HS-27A (cell line): ENCODE measurements at places on chromosomes 4 and X.

DNA sequence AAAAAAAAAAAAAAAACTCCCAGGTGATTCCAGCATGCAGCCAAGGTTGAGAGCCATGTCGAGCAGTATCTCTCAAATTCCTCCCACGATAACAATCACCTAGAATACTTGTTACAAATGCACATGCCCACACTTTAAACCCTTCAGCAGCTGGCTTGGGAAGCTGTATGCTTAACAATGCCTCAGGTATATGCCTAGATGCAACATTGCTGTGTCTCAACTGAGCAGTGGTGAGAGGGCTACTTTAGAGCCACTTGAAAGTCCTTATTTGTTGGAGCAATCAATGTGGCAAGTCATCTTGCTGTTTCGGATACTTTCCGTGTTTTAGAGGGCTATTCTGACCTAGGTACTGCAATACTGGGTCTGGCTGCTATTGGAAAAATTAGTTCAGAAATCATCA is 487.4 kb downstream of the INPP4B start:
- no peak for DNase-seq

DNA sequence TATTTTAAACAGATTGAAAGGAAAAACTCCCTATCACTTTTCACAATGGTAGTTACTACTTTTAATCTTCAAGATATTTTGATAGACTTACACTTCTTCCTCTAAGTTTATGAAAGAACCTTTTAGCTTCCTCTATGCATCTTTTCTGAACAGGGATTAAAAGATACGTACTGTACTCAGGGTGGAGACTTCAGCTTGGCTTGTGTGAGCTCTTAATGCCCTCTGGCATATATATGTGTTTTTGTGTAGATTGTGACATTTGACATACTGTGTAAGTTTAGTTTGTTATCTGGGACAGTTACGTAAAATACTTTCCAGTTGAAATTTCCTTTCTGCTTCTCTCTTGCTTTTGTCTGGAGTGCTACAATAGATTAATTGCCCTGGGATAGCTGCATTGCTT is 109.3 kb upstream of the NUDT6 start:
- no peak for DNase-seq

- DNase-seq: no peak
Measured at GRCh38 chrX:46954716-46955115, 42.5 kb downstream of the JADE3 start.

DNA sequence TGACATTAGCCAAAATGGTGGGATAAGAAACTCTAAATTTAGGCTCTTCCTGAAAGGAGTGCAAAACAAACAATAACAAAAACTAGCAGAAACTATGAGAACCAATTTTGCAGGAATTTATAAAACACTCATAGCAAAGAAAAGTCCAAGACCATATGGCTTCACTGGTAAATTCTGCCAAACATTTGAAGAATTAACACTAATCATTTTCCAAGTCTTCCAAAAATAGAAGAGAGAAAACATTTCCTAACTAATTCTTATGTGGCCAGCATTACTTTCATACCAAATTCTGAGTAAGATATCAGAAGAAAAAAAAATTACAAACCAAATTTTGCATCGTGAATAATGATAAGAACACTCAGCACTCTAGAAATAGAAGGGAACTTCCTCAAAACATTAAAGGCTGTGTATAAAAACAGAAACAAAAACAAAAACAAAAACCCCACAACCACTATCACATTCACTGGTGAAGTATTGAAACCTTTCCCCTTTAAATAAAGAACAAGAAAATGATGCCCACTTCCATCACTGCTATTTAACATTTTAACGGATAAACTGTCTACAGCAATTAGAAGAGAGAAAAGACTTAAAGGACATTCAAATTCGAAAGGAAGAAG is 524.3 kb upstream of the GALNTL6 start:
- DNase-seq: no peak

DNA sequence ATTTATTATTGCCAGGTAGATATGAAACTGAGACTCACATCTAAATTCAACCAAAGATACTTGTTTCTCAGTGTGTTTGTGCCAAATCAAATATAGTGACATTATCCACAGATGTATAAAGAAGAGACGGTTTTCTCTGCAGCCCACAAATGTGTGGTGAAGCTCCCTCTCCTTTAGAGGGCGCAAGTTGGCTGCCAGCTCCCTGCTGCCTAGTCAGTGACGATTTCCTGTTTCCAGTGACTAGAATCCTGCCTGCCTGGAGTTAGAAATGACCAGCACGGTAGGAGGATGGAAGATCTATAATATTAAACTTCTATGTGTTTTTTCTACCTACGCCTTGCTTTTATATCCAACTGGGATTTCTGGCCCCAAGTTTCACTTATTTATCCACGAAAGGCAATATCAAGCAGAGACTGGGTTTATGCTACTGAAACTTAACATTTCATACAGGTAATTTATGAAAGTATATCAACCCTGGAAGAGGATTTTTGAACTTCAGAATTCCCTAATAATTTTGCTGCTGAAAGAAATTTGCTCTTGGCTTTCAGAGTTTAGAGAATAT is 1793.7 kb upstream of the TENM3 start:
- no peak for DNase-seq

GRCh38 chr4:83931659-83932438 is 395.9 kb downstream of the GPAT3 start:
- no peak for DNase-seq

DNA sequence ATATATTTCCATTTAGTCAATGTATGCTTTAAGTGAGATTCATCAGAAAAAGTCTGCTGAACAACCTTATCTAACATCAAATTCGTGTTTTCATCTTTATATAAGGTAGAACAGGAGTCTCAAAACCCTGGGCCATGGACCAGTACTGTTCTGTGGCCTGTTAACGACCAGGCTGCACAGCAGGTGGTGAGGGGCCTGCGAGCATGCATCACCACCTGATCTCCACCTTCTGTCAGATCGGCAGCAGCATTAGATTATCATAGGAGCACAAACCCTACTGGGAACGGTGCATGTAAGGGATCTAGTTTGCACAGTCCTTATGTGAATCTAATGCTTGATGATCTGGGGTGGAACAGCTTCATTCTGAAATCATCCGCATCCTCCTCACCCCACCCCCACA is 3.2 kb downstream of the CTSO start:
- no peak for DNase-seq

- no peak for DNase-seq
Measured at GRCh38 chrX:94256396-94256795, 582.4 kb downstream of the FAM133A start.

DNA sequence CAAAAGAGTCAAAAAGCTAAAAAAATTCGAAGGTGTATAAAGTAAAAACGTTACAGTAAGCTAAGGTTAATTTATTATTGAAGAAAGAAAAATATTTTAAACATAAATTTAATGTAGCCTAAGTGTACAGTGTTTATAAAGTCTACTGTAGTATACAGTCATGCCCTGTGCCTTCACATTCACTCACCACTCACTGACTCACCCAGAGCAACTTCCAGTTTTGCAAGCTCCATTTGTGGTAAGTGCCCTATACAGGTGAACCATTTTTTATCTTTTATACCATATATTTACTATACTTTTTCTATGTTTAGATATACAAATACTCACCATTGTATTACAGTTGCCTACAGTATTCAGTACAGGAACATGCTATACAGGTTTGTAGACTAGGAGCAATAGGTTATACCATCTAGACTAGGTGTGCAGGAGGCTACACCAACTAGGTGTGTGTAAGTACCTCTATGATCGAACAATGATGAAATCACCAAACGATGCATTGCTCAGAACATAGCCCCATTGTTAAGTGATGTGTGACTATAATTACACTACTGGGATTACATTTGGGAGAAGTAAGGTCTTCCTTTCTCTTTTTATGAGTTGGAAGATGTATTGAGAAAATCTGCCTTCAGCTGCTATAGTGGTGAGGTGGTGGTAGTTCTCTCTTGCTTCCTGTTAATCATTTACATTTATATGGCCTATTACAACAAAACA is 27.2 kb downstream of the TMSB4X start:
- no peak for DNase-seq

DNA sequence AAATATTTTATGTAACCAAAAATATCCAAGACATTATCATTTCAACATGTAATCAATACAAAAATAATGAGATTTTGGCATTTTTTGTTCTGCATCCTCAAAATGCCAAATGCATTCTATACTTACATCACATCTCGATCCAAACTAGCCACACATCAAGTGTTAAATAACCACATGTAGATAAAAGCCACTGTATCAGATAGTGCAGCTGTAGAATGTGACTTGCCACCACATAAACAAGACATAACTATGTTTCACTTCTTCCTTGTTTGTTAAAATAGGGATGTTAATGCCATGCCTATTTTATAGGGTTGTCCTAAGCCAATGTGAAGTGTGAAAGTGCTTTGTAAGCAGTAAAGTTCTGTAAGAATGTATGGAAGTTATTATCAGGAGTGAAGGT is 20.9 kb downstream of the INTS6L start:
- DNase-seq: no peak

- DNase-seq: no peak
Measured at GRCh38 chr4:124282301-124282898, 430.1 kb downstream of the ANKRD50 start.

- no peak for DNase-seq
Measured at GRCh38 chr4:188551156-188551555, 411.9 kb downstream of the TRIML1 start.

DNA sequence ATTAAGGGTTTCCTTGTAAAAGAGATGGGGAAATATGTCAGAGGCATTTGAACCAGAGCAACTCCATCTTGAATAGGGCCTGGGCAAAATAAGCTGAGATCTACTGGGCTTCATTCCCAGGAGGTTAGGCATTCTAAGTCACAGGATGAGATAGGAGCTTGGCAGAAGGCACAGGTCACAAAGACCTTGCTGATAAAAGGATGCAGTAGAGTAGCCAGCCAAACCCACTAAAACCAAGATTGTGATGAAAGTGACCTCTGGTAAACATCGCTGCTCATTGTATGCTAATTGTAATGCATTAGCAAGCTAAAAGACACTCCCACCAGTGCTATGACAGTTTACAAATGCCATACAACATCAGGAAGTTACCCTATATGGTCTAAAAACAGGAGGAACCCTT is 1390.3 kb downstream of the RAPGEF2 start:
- no peak for DNase-seq

DNA sequence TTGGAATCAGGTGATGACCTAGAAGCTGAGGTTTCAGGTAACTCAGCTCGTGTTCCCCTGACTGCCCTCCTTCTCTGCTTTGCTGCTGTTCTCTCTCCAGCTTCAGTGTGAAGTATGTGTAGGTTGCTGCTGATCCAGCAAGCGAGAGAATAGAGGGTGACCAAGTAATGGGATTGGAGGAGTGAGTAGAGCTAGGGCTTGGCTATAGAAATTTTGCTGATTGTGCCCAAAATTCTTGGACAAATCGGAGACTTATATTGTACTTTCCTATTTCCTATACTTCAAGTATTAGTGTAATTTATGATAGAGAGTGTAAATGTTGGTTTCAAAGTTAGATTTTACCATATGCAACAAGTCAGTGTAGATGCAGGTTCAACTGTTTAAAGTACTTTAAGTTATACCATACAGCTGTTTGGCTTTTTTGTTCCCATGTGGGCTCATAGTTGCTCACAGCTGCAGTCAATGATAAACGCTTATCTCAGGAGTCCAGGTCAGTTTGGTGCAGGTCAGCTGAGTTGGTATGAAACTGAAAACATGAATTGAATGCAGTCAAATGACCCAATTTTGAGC is 48.0 kb downstream of the RAPGEF2 start:
- no peak for DNase-seq

DNA sequence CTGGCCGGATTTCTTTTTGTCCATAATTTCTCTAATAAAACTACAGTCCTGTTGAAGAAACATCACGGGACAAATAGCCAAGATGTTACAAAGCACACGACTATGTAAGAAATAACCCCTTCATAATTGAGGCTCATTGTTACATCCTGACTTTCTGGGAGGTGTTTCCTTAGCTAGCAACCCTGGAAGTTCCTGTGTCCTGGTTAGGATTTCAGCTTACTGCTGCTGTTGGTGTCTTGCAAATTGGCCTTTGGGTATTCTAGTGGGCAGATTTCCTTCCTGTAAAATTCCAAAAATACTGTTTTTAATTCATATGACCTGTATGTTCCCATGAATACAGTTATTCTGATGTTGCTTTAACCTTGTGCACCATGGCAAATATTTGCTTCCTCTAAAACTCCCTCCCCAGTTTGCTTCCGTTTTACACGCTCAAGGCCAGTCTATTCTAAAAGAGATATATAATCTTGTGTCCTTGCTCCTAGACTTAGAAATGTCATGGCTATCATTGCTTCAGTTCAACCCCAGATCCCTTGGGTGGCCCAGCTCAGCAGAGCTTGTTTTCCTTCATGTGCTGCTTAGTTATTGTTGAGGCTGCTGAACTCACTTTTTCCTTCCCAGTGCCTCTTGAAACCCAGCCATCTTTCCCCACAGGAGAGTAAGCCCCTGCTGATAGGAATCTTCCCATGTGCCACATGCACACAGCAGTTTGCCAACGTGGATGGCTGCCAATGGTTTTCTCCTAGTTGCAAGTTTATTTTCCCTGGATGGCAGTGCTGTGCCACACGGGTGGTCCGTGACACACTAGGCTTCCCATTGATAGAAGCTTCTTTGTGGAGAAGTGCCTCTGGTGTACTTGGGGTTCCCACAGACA is 75.8 kb downstream of the TSPAN7 start:
- DNase-seq: no peak

- DNase-seq: no peak
Measured at GRCh38 chr4:162016219-162016618, 147.6 kb downstream of the FSTL5 start.

- no peak for DNase-seq
Measured at GRCh38 chr4:1246901-1247863, 1.7 kb downstream of the CTBP1 start.

GRCh38 chr4:177161781-177162180 is 147.9 kb upstream of the NEIL3 start:
- no peak for DNase-seq

GRCh38 chr4:127660284-127660885 is 27.6 kb downstream of the INTU start:
- no peak for DNase-seq

DNA sequence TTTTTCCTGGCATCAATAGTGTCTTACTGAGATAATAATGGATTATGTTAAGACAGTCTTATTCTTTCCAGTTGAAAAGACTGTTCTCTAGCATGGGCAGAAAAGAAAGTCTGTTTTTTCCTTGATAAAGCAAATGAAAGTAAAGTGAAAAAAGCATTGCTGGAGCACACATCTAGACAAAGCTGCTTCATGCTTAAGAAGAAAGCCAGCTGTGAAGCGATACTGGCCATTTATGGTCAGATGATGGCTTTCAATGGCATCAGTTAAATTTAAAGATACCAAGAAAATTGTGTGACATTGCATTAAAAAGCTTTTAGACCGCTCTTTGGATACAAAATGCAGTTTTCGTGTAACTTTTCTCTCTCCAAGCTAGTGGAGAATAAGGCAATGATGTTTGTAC is 242.1 kb upstream of the TRAM1L1 start:
- DNase-seq: no peak

DNA sequence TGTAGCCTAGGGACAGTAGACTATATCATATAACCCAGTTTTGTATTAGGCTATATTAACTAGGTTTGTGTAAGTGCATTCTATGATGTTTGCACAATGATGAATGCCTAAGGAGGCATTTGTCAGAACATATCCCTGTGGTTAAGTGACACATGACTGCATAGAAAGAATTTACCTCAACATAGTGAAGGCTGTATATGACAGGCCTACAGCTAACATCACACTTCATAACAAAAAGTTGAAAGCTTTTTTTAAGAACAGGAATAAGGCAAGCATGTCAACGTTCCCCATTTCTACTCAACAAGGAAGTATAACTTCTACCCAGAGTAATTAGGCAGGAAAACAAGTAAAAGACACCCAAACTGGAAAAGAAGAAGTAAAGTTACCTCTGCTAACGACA is 165.9 kb upstream of the NDST4 start:
- no peak for DNase-seq

GRCh38 chr4:30726090-30726675 is 6.0 kb downstream of the PCDH7 start:
- no peak for DNase-seq
